ENCODE measurements at places on chromosomes 13 and 19. TPM values are rescaled to one million over a fixed set of nuclear protein-coding genes. Genes with fewer than 3 reads are reported as not detected.

The CCDC194 gene
- 1.7 TPM for total RNA-seq

The SERP2 gene
- total RNA-seq, result not detected

The FUT3 gene
- total RNA-seq, result 0.31 TPM

The ERICH4 gene
- total RNA-seq, result not detected

The SOX1 gene
- not detected for total RNA-seq

The ZNF443 gene
- total RNA-seq, result 3.9 TPM

The ZNF682 gene
- 0.98 TPM for total RNA-seq

The GSX1 gene
- not detected for total RNA-seq

The KIR3DL2 gene
- not detected for total RNA-seq

The DAND5 gene
- total RNA-seq, result 0.15 TPM

The ZNF737 gene
- 3.7 TPM for total RNA-seq

The PRR36 gene
- 0.11 TPM for total RNA-seq

The LPAR2 gene
- 19.0 TPM for total RNA-seq

The ADAT3 gene
- 11.8 TPM for total RNA-seq

The GAS6 gene
- total RNA-seq, result 0.24 TPM

The SELENOV gene
- total RNA-seq, result not detected

The ATP8A2 gene
- not detected for total RNA-seq

The AZU1 gene
- total RNA-seq, result not detected

The PDE4C gene
- 0.27 TPM for total RNA-seq

The ACER1 gene
- not detected for total RNA-seq

The KLK5 gene
- not detected for total RNA-seq

The MAG gene
- 0.27 TPM for total RNA-seq

The CYP4F22 gene
- not detected for total RNA-seq

The ELAVL1 gene
- total RNA-seq, result 155 TPM

The MYO1F gene
- 42.6 TPM for total RNA-seq

The MISP3 gene
- 1.2 TPM for total RNA-seq

The GIPR gene
- 25.6 TPM for total RNA-seq

The PNMA8B gene
- total RNA-seq, result not detected

The NPAS1 gene
- 0.72 TPM for total RNA-seq

The ZNF441 gene
- total RNA-seq, result 4.1 TPM

The ANGPTL4 gene
- not detected for total RNA-seq

The ADAMTS10 gene
- 0.59 TPM for total RNA-seq

The MAP2K2 gene
- total RNA-seq, result 184 TPM

The GRIK5 gene
- total RNA-seq, result 0.19 TPM

The URAD gene
- total RNA-seq, result not detected

The CATSPERD gene
- total RNA-seq, result 0.10 TPM

The CFD gene
- 0.58 TPM for total RNA-seq

The ZNF829 gene
- 0.32 TPM for total RNA-seq

The F10 gene
- total RNA-seq, result not detected

The R3HDM4 gene
- 54.5 TPM for total RNA-seq

The PSG2 gene
- total RNA-seq, result not detected

The S1PR4 gene
- 33.7 TPM for total RNA-seq

The STAP2 gene
- total RNA-seq, result 18.5 TPM

The CFAP97D2 gene
- total RNA-seq, result not detected

The CCL25 gene
- 10.4 TPM for total RNA-seq

The CDX2 gene
- 0.15 TPM for total RNA-seq

The ARRDC5 gene
- 0.38 TPM for total RNA-seq

The PPM1N gene
- total RNA-seq, result 3.5 TPM

The NOVA2 gene
- total RNA-seq, result 0.44 TPM

The NCCRP1 gene
- not detected for total RNA-seq

Data from GM12878 (cell line).